Activated naive CD4-positive, alpha-beta T cell treated with anti-CD3 and anti-CD28 coated beads, Interleukin-2, amount 50 U/mL, for 16 hours (primary cell): ENCODE measurements at places on chromosomes 1 and 21.

DNA sequence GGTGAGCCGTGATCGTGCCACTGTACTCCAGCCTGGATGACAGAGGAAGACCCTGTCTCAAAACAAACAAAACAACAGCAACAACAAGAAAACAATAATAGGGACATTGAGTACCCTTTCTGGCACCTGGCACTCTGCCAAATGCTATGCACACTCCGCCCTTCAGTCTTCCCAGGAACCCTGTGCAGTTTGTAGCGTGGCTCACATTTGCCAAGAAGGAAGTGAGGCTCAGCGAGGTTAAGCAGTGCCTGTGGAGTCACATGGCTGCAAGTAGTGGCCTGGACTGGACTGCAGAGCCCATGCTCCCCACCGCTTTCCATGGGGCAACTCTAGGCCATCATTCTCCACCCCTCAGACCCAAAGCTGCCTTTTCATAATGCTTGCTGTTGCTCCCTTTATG lies 5.3 kb upstream of the EVA1B start:
- no peak for DNase-seq

DNA sequence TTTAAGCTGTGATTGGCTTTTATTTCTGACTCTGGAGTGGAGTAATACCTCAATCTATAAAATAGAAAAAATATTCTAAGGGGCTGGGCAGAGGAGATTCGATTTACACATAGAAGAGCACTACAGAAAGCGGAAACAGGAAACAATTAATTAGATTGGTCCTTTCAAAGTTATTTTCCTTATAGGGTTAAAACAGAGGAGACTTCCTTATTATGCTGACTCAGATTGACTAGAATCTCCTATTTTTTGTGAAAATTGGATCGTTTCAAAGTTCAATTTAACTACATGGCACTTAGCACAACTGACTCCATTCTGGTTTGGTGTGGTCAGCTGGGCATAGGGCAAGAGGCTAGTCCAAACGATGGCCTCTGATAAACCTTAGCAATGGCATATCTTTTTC lies 48.3 kb upstream of the NCAM2 start:
- DNase-seq, result no peak

DNA sequence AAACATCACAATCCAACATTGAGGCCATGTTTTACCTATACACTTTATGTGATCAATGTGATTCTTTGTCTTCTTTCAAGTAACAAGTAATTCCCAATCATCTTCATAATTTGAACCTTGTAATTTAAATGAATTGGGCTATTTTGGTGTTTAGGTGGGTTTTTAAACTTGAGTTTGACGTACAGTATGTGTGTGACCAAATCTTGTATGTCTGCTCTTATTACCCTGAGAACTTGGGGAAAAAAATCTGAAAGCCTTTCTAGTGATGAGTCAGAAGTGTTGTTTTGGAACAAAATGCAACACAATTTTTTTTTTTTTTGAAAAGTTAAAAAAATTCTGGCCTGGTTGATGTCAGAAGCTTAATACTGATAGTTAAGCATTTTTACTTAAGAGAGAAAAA lies 68.5 kb downstream of the HHAT start:
- no peak for DNase-seq

DNA sequence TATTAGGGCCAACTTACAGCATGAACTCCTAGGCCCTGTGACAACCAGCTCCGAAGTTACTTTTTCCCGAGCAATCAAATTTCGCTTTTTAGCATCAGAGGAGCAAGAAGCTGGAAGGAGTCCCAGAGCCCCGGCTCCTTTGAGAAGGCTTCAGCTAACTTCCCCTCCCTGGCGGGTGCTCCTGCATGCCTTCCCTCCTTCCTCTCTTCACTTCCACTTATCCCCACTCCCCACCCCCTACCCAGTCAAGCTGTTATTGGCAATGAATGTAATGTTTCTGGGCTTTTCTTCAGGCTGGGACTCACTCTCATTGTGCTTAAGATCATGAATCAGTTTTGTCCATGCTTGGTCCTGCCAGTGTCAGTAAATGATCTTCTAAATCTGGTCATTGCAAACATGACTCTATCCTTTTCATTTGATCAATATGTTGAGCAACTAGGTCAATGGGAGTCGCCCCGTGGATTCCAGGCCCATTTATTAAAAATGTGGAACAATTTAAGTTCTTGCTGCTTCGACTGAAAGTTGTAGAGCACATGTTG lies 94.5 kb upstream of the TSPAN2 start:
- DNase-seq, result no peak

- no peak for DNase-seq
Observed at GRCh38 chr1:59178339-59179187, 118.3 kb upstream of the FGGY start.

DNA sequence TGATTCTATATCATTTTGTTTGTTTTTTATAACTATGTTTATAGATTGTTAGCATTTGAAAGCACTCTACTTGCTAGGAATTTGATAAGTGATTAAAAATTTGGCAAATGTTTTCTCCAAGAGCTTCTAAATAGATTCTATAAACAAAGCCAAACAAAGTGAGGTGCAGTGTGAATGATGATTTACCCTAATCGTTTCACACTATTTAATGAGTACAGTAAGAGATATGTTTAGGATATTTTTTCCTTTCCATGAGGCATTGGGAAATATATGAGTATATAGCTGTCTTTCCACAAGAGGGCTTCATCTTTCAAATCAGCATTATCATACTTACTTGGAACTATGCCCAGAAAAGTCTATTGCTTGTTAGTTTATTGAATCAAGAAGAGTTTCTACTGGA lies 277.0 kb upstream of the BRINP3 start:
- no peak for DNase-seq

DNA sequence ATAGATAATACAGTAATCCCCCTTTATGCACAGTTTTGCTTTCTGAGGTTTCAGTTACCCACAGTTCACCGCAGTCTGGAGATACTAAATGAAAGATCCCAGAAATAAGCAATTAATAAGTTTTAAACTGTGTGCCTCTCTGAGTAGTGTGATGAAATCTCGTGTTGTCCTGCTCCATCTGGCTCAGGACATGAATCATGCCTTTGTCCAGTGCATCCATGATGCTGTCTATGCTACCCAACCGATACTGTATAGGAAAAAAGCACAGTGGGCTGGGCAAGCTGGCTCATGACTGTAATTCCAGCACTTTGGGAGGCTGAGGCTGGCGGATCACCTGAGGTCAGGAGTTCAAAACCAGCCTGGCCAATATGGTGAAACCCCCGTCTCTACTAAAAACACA lies 85.0 kb upstream of the SLC2A1 start:
- no peak for DNase-seq

- DNase-seq, result no peak
Observed at GRCh38 chr1:26705788-26706311, 10.0 kb downstream of the ARID1A start.

DNA sequence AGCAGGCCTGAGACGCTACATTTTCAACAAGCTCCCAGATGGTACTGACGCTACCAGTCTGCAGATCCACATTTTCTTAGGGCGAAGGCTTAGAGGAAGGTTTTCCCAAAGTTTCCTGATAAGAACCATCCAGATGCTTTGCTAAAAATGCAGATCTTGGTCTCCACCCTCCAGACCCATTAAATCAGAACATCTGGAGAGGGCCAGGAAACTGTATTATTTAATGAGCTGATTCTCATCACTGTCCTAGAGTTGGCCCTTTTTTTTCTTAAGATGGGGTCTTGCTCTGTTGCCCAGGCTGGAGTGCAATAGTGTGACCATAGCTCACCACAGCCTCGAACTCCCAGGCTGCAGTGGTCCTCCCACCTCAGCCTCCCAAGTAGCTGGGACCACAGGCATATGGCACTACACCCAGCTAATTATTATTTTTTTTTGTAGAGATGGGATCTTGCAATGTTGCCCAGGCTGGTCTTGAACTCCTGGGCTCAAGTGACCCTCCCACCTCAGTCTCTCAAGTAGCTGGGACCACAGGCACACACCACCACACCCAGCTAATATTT lies 67.2 kb upstream of the EFHD2 start:
- DNase-seq, result no peak

- DNase-seq, result no peak
Observed at GRCh38 chr1:209094384-209094783, 489.1 kb upstream of the CAMK1G start.

DNA sequence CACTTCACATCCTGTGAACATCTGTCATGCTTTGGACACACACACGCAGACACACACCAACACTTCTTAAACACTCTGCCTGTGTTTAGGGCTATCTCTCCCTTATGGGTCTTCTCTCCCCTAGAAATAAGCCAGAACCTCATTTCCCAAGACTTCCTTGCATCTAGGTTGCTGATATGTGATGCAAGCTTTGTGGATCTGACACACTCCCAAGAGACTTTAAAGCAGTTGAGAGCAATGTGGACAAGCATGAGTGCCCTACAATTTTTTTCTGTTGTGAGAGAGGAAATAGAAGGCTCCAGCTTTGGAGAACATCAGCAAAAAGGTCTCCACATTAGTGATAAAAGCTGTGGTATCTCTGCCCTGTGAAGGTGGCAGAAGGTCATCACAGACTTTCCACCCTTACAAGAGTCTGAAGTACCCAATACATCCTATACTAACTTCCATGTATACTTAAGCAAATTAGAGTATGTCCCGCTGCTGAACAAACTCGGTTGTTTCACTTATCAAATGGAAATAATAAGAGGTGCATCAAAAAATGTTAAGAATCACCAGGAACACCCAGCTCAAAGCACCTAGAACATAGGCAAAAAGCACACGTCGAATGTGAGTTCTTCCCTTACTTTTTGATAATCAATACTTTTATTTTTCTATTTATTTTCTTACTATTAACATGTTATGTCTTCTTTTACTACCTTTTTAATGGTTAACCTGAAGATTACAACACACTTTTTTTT lies 267.6 kb downstream of the SETD4 start:
- no peak for DNase-seq

- DNase-seq, result no peak
Observed at GRCh38 chr1:39898648-39899603, 2.8 kb downstream of the MYCL start.

- no peak for DNase-seq
Observed at GRCh38 chr1:225554216-225554812, 98.6 kb downstream of the ENAH start.

DNA sequence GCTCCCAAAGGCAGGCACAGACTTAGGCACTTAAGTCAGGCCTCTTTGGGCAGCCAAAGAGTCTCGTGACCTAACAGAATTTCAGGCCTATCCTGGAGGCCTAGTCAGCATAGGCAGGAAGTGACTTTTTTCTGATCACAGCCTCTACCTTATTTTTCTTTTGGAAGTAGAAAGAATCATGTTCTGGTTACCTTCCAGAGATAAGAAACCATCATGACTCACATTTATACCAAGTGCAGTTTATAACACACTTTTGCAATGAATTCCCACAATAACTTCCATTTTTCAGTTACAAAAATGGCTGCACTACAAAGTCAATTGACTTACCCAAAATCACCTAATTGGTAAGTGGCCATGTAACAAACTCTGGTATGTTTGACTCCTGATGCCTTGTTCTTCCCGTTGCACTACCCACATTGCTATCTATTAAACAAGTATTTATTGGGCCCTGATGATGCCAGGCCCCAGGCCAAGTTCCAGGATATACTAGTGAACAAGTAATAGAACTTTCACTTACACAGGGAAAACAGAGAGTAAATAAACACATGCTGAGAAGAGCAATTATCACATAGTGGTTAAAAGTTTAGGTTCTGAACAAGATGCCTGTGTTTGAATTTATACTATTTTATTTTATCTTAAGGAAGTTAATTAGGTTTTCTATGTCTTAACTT lies 74.3 kb downstream of the SH3GLB1 start:
- DNase-seq, result no peak

- DNase-seq, result no peak
Observed at GRCh38 chr1:201015551-201016091, 7.9 kb downstream of the KIF21B start.

GRCh38 chr1:218946147-218946546 lies 227.5 kb upstream of the LYPLAL1 start:
- DNase-seq, result no peak

DNA sequence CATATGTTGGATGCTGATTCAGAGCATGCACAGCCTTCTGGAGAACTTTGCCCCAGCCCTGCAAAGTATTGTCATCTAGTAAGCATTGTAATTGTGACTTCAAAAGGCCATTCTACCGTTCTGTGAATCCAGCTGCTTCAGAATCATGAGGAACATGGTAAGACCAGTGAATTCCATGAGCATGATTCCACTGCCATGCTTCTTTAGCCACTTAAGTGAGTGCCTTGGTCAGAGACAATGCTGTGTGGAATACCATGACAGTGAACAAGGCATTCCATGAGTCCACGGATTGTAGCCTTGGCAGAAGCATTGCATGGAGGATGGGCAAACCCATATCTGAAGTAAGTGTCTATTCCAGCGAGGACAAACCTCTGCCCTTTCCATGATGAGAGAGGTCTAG lies 123.7 kb downstream of the S1PR1 start:
- DNase-seq, result no peak

DNA sequence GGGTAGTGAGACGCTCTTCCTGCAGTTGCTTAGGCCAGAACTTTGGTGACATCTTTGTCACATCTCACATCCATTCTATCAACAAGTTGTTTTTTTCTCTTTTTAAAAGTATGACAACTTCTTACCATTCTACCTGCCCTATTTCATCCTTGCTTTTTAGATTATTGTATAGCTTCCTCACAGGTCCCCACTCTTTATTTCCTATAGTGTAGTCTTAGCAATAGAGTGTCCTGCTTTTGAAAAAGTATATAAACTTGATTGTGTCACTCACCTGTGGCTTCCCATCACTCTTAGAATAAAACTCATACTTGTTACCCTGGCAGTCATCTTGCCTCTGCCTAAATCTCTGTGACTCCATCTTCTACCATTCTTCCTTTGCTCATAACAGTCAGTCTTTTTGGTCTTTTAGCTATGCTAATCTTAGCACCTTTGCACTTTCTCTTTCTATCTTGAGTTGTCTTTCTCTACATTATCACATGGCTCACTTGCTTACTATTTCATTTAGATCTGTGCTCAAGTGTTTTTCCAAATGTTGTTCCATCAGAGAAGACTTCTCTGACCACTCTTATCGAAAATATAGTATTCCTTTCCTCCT lies 9.5 kb downstream of the CDC73 start:
- no peak for DNase-seq

DNA sequence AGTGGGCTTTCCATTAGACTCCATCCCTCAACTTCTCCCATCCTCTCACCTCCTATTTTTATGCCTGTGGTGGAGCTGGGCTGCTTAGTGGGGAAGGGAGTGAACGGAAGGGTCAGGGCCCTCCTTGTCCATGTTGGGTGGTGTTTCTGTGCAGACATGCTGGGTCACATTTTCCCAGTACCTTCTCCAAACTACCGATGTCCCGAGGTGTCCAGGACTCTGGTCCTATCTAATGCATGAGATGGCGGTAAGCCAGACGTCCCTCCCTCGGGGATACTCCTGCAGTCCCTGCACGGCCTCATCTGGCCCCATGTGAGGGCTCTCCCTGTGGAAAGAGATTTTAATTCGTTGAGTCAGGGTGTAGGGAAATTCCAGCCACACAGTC lies 61.0 kb downstream of the OBSCN start:
- DNase-seq, result no peak

GRCh38 chr1:15962671-15963362 lies 13.1 kb downstream of the ZBTB17 start:
- no peak for DNase-seq

DNA sequence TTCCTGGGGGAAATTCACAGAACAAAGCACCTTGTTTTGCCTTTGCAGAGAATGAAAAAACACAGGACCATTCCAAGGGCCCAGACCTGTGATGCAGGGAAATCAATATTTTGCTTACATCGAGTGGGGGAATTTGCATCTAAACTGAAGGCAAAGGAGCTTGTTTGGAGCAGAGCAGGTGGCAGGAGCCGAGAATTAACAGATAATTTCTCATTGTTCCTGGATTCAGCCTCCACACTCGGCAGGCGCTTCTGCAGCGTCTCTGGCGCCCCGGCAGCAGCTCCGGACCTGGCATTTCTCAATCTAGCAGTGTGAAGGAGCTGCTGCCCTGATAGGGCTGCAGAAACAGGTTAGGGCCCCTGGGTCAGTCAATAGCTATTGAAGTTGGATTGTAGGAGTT lies 2.0 kb upstream of the SYT6 start:
- no peak for DNase-seq
